T-cell (primary cell): ENCODE measurements at places on chromosomes 13 and 19. TPM values are rescaled to one million over a fixed set of nuclear protein-coding genes. Genes with fewer than 3 reads are reported as not detected.

DNA sequence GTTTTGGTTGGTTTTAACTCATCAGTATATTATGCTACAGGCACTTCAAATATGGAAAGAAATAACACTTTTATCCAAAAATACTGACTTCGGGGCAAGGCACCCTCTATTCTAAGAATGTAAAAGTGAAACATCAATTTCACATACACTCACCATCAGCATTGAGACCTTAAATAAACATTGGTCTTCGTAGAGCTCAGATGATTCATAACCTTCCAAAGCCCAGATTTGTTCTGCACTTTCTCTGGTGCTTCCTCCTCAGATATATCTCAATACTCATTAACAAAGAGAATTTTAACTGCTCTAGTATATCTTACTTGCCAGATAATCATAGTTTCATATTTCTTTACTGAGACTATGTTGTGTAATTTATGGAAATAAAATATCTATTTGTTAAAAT, 794.3 kb downstream of the LIG4 start:
- no peak for DNase-seq

GRCh38 chr19:56764196-56764695, 76.3 kb downstream of the PEG3 start:
- DNase-seq, result no peak

- no peak for DNase-seq
These were observed 228.2 kb downstream of the PCDH20 start for GRCh38 chr13:61187471-61187870.

DNA sequence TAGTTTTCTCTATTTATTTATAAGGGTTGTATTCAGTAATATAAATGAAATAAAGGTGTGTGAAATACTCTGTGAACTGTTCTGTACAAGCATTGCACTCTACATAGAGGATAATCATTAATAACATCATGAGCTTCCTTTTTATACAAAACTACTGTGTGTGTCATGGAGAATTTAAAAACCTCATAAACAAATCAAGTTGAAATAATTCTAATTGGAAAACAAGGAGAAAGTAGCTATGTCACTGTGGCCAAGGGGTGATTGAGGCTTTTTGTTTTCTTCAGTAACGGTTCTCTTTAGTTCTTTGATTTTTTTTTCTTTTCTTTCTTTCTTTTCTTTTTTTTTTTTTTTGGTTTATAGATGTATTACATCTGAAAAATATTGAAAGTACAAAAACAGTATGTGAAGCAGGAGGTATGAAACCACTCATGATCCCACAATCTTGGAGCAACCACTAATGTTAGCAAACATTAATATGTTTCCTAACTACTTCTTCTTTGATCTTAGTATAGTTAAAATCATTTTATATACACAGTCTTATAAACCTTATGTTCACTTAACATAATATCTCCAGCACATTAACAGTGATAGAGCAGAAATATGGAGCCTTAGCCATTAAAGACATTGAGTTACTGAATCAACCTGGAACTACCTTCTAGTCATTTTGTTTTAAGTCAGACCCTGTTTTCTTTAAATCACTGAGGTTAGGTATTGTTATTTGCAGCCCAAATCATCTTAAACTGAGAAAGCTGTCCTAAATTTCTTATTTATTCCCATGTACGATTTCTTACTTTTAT, 45.4 kb downstream of the WDFY2 start:
- DNase-seq, result no peak

DNA sequence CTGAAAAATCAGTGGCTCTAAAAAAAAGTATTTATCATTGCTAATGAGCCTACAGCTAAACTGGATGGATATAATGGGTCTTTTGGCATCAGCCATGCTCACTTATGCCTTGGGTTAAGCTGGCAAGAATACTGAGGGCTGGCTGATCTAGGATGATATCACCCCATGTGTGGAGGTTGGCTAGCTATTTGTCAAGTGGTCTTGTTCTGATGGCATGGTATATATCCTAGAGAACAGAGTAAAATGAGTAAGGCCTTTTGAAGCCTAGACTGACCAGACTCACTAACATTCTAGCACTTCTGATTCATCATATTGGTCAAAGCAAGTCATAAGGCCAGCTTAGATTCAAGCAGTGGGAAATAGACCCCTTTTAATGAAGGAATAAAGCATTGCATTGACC, 383.0 kb downstream of the SLITRK1 start:
- DNase-seq, result no peak

DNA sequence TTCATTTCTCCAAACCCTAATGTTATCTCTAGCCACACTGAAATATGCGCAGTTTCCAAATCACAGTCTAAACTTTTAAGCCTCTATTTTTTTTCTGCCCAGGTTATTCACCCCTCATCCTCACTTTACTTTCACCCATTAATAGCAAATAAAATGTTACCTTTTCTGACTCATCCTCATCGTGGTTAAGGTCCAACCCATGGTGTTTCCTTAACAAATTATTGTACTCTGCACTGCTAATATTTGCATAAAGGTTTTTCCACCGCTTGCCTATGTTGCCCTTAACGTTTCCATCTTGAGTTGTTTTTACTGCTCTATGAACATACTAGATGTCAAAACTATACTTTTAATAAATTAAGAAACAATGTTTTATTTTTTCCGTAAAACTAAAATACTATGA, 780.9 kb upstream of the KLHL1 start:
- DNase-seq, result no peak

- DNase-seq, result peak; percentile 97
These were observed 3.7 kb upstream of the PDE4A start for GRCh38 chr19:10416380-10417257.

- no peak for DNase-seq
These were observed 14.6 kb downstream of the SLITRK1 start for GRCh38 chr13:83867708-83868107.

GRCh38 chr13:35136585-35136984, 194.5 kb downstream of the NBEA start:
- no peak for DNase-seq

DNA sequence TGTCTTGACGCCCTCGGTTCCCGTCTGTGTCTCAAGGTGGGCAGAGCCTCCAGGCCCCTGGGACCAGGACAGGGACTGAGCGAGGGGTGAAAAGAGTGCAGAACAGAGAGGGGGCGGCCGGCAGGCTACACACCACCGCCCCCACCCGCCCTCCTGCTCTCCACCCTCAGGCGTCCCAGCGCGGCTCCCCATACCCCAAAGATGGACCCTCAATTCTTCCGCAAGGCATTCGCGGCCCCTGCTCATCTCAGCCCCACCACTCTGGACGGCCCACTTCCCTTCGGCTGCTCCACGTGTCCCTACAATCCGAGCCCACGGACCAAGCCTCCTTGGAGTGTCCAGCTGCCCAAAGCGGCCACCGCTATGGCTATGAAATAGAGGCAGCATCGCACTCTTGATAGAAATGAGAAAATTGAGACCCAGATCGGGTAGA, 1.8 kb downstream of the KLF16 start:
- peak; percentile 20 for DNase-seq

DNA sequence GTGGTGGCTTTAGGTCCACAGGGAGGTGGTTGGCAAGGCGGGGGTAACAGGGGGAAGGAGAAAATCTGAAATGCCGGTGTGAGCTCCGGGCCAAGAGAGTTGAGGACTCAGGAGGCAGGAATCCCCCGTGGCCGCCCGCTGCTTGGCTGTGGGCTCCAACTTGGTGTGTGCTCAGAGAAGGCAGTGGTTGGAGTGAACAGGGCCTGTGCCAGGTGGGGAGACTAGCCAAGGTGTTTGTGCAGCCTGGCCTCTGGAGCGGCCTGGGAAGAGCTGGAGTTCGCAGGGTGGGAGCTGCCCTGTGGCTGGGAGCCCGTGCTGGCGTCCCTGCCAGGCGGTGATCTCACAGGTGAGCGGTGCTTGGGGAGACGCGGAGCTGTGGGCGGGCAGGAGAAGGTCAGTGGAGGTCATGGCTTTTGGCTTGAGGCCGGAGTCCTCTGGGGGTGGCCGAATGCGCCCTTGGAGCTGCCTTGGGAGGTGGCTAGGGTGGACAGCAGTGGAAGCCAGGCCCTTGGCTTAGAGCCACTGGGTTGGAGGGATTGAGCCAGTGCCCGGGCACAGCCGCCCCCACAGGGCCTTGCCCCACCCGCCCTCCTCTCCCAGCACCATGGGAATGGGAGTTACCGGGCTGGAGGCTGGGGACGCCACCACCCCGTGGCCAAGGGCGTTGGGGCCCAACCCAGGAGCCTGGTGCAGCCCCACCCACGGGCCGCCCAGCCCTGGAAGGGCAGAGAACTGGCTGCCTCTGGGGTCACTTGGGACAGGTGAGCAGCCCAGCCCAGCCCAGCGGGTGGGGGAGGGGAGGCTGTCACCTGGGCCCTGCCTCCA, 7.1 kb upstream of the CIRBP start:
- no peak for DNase-seq

GRCh38 chr13:47413112-47413511, 516.3 kb upstream of the HTR2A start:
- no peak for DNase-seq

DNA sequence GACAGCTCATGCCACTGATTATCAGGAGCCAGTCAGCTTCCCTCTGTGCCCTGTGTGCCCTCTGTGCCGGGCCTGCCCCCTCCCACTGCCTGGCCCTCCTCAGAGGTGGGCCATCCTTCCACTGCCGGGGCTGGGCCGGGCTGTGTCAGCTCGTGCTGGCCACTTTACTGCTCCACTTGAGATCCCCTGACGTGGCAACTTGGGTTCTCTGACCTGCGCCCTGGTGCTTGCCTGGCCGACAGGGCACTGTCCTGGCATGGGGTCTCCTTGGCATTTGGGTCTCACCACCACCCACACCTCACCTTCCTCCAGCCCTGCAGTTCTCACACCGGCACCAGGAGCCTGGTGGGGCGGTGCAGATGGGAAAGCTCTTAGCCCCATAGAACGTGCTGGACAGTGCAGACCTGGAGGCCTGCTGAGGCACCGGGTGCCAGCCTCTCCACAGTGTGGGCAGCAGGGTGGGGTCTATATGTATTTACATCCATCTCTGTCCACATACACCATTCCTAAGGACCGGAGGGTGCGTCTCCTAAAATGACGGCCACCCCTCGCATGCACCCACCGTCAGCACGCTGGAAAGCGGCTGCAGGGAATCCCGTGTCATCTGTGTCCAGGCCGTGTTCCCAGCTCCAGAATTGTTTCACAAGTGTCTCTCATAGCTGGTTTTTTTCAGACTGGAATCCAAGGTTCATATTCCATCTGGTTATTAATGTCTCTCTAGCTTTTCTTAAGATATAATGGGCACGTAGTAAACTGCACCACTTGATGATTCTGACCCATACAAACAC, 11.8 kb downstream of the DAZAP1 start:
- no peak for DNase-seq

DNA sequence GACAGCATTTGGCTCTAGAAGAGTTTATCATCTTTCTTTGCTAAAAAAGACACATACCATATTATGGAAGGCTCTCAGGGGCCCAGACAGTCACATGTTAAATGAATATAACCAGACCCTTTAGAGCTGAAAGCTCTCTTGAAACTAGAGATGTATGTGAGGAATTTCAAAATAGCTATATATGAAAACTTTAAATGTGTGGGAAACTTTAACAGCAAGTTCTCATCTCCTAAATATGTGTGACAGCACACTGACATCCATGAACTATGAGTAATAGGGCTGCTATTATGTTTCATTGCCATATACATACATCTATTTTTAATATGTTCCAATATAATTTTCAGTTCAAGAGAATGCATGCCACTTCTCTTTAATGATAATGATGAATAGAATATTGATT, 509.5 kb downstream of the GPC6 start:
- no peak for DNase-seq

GRCh38 chr19:14556662-14557188, 15.1 kb downstream of the NDUFB7 start:
- DNase-seq, result peak; percentile 53

DNA sequence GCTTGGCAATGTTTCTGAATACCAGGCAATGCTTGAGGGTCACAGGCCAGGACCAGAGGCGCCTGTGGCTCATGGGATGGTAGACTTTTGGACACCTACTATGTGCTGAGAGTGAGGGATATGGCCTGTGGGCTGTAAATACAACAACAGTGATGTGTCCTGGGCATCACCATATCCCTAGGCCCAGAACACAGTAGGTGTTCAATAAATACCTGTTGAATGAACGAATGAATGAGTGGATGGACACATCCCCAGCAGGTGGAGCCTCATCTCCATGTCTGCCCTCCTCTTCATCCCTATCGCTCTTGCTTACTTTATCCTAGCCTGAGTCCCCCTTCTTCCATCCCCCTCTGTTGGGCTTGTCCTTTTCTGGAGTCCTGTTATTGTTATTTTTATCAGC, 16.5 kb upstream of the NANOS2 start:
- DNase-seq, result no peak

DNA sequence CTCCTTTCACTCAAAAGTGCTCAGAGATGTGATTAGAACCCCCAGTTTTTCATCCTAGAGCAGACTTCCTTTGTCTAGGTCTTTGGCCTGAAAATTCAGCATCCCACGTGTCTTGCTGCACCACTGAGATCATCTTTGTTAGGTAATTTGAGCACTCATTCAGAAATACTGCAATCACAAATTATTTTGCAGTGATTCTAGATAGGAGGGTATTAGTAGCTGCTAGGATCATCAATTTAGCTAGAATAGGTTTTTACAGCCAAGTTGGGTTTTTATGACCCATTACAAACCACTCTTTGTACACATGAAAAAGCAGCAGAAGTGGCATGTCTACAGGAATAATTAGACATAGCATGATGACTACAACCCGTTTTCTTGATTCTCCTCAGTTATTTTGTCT, 219.6 kb downstream of the GPC6 start:
- no peak for DNase-seq

DNA sequence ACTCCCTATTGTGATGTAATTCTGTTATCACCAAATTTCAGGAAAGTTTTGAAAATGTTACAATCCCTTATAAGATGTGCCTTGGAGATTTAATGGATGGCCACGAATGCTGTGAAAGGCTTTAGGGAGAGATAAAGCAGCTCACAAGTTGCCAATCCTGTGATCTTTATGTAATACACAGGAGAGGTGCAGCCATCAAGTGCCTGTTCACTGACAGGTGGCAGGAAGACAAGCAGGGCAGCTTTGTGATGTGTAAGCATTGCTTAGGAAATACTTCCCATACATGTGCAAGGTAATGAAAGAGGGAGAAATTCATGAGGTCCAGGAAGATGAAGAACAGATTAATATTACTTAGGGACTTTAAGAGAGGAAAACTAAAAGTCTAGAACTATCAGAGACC, 628.8 kb downstream of the SLITRK6 start:
- DNase-seq, result no peak

- no peak for DNase-seq
These were observed 69.6 kb downstream of the STK24 start for GRCh38 chr13:98507282-98507797.

The ZNF546 gene
- total RNA-seq, result 5.9 TPM

The C13orf42 gene
- not detected for total RNA-seq

The ADGRL1 gene
- 19.9 TPM for total RNA-seq

The TMTC4 gene
- total RNA-seq, result 30.3 TPM

The NAPA gene
- total RNA-seq, result 119 TPM

The SERPINE3 gene
- not detected for total RNA-seq

The ZNF560 gene
- not detected for total RNA-seq

The LRRC4B gene
- not detected for total RNA-seq
